ENCODE measurements at places on chromosomes 3 and 15.

DNA sequence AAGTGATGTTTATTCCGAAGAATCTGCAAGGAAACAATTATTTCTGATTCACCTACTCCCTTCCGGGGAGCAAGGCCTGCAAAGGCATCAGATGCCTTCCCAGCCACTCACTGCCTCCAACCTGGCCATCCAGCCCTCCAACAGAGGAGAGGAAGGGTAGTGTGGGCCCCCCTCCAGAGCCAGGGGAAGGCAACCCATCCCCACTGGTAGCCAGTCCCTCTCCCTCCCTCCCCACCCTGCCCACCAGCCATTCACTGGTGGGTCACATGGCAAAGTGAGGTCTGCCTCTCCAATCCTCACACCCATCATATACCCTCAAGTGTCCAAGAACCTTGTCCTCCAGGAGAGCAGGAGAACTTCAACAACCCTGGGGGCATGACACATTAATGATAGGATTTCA, 2.4 kb upstream of the VIPR1 start:
- no peak for DNase-seq

DNA sequence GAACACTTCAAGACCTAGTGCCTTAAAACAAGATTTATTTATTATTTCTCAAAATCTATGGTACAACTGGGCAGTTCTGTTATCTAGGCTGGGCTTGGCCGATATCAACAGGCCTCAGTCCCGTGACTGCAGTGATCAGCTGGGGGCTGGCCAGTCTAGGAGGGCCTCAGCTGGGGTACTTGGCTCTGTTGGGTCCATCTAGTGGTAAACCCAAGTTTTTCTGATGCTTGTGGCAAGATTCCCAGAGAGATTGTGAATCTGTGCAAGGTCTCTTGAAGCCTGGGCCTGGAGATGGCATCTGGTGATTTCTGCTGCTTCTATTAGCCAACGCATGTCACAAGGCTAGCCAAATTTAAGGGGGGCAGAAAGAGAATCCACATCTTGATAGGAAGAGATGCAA, 482.4 kb upstream of the SGO1 start:
- no peak for DNase-seq

GRCh38 chr15:98321896-98322295, 326.4 kb upstream of the IGF1R start:
- DNase-seq: no peak

GRCh38 chr15:52678468-52679231, 538 bp downstream of the ATOSA start:
- peak; percentile 44 for DNase-seq

- DNase-seq: no peak
These were observed 601.2 kb upstream of the KCNMB2 start for GRCh38 chr3:177935047-177935446.

GRCh38 chr15:66096688-66097058, 156.9 kb downstream of the MEGF11 start:
- no peak for DNase-seq

- no peak for DNase-seq
These were observed 348.7 kb upstream of the LMCD1 start for GRCh38 chr3:8152821-8153418.

All from GM20000 (cell line).